HCT116 (cell line): ENCODE measurements at places on chromosomes 7 and 10.

DNA sequence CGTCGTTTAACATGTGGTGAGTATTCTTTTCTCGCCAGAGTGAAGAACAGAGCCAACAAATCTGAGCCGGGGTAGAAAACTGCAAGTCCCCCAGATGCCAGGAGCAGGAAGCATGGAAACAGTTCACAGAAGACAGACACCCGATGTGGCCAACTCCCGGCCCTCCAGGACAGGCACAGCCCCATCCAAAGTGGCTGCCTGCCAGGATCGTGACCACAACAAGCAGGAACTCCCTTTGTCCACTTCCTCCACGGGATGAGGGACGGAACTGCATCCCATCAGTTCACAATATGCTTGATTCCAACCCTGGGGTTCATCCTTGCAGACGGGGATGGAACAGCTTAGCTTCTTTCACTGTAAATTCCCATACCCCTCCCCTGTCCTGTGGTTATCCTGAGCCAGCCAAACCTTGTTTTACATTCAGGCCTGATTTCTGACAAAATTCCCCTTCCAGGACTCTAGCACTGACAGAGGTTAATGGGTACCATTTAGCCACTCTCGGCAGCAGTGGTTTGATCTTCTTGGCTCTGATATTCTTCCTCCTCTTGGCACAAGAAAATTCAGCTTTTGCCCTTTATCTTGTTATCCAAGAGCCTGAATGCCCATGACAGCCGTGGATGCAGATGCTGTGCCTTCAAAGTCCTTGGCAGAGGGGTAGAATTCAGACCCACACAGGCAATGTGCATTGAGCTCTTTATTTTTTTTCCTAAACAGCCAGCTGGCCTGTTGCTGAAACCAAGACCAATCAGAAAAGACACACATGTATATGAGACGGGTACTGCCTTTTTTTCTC lies 105.5 kb upstream of the FAM204A start:
- H3K4me1 ChIP-seq, result no peaks in the 10 kb centered on the region
- no peak overlapping the region for H3K27ac ChIP-seq
- no peak for DNase-seq
- H3K4me3 ChIP-seq, result no peak overlapping the region

- peaks cover 29% of the 10 kb centered on the region for H3K4me1 ChIP-seq
- H3K4me3 ChIP-seq, result no peak overlapping the region
- no peak for DNase-seq
- peaks cover 63% of the 10 kb centered on the region for H3K27me3 ChIP-seq
- no peak overlapping the region for H3K27ac ChIP-seq
Measured at GRCh38 chr10:126061526-126061925, 165.2 kb downstream of the FANK1 start.

GRCh38 chr10:24778298-24778697 lies 54.6 kb upstream of the ARHGAP21 start:
- H3K4me3 ChIP-seq, result no peak overlapping the region
- H3K27me3 ChIP-seq, result no peaks in the 10 kb centered on the region
- H3K36me3 ChIP-seq, result no peaks in the 10 kb centered on the region
- H3K27ac ChIP-seq, result no peak overlapping the region

DNA sequence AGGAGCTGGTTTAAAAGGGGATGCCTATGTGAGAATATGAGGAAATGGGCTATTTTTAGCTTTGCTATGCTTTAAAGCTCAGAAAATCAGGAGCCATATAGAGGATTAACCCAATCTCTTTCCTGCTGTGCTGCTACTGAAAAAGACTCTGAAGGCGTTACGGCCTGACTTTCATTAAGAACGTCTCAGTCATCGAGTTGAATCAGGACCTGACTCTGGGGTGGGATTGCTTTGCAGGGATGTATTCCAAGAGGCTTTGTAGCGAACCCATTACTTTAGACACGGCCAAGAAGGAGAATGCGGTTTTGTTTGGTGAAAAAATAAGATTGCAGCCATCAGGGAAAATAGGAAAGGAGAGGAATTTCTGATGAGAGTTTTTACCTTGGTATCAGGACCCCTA lies 426.9 kb downstream of the CCSER2 start:
- no peak for DNase-seq
- H3K27me3 ChIP-seq, result peaks cover 36% of the 10 kb centered on the region; the same call in 1 of the 2 replicates
- no peaks in the 10 kb centered on the region for H3K36me3 ChIP-seq
- H3K4me3 ChIP-seq, result no peak overlapping the region
- no peak overlapping the region for H3K27ac ChIP-seq
- no peaks in the 10 kb centered on the region for H3K4me1 ChIP-seq
